Stimulated activated naive CD8-positive, alpha-beta T cell treated with anti-CD3 and anti-CD28 coated beads, Interleukin-15, amount 100 ng/mL, for 72 hours (primary cell): ENCODE measurements at places on chromosomes 4 and X.

DNA sequence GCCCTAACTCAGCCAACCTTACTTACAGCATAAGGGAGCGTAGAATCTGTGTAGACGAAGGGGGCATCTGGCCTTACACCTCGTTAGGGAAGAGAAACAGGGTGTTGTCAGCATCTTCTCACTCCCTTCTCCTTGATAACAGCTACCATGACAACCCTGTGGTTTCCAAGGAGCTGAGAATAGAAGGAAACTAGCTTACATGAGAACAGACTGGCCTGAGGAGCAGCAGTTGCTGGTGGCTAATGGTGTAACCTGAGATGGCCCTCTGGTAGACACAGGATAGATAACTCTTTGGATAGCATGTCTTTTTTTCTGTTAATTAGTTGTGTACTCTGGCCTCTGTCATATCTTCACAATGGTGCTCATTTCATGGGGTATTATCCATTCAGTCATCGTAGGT, 14.6 kb downstream of the PLP1 start:
- no peak for DNase-seq

- no peak for DNase-seq
Observed at GRCh38 chr4:96916711-96917110, 1076.8 kb downstream of the PDHA2 start.

DNA sequence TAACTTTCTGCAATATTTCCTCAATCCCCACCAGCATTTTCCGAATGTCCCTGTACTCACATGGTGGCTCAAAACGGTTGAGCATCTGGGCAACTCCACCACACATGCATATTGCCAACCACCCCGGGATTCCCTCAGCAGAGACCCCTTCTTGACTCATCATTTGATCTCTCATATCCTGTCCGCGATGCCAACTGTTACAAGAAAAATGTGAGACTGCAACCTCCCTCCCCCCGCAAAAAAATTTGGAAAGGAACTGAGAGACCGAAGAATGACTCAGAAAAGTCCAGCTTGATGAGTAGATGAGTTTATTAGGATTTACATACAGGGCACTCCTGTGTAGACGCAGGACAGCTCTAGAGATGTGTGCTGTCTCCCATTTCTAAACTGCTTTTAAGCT, 561.4 kb downstream of the ZIC3 start:
- DNase-seq, result no peak

- no peak for DNase-seq
Observed at GRCh38 chrX:72040506-72040905, 91.2 kb downstream of the RTL5 start.

DNA sequence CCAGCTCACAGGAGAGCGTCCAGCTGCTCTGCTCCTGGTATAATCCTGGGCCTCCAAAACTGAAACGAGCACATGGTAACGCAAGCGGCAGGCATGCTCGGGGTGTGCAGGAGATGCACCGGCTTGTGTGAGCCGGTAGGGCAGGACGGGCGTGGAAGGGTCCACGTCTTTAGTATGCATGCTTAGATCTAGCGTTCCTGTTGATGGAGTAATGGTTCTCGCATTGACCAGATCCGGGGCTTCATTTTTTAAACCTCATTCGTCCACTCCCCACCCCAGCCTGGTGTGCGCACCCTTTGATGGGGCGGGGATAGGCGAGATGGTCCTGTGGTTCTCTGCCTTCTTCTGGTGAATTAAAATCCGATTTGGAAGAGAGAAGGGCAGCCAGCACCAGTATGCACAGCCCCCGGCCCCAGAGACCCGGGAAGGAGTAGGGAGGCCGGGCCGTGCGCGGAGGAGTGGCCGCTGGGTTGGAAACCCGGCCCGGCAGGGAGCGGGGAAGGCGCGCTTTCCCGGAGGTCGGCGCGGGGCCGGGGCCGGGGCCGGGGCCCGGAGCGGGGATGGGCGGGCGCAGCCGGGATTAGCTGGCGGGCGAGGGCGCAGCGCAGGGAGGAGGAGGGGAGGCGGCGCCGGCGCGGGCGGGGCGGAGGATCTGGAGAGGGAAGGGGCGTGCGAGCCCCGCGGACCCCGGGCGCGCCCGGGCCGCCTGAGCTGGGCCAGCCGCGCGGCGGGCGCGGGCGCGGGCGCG, 39.9 kb downstream of the FAM149A start:
- no peak for DNase-seq

- DNase-seq, result no peak
Observed at GRCh38 chrX:103503853-103504207, 15.5 kb downstream of the RAB40A start.

DNA sequence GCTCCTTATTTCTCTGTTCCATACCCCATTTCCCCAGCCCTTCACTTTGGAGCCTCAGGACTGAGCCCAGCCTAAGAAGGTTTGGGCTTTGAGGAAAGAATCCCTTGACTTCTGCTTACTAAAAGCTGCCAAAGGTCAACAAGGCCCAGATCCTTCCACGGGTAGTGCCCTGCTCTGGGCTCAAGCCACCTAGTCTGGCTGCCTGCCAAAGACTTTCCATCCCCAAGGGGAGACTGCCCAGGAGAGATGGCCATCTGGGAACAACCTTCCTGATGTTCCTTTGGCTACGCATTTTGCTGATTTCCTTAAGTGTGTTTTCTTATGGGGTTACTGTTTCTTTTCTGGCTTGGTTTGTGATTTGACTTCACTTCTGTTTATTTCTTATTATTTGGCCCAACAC, 49.8 kb upstream of the NDP start:
- DNase-seq, result no peak

GRCh38 chr4:155339588-155339987, 37.2 kb downstream of the MAP9 start:
- DNase-seq, result no peak

DNA sequence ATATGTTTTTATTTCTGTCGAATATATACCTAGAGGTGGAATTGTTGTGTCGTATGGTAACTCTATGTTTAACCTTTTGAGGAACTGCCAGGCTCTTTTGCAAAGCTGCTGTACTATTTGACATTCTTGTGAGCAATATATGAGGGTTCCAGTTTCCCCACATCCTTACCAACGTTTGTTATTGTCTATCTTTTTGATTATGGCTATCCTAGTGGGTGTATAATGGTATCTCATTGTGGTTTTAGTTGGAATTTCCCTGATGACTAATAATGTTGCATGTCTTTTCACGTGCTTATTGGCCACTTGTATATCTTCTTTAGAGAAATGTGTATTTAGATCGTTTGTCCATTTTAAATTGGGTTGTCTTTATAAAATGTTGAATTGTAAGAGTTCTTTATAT, 24.5 kb downstream of the REPS2 start:
- no peak for DNase-seq

DNA sequence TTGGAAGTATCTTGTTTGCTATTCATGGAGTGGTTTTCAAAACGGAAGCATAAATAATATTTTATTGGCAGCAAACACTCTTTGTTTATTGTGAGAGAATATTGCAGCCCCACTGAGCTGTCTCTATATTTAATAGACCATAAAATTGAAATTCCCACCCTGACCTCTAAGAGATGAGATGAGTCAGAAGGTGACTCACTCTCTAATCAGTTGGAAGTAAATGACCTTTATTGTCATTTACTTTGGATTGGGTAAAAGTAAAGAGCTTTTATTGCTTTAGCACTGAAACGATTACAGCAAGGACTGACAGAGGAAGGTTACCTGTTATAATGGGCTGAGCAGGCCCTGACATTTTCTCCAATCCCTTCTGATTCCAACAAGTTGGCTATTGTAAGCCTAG, 55.0 kb downstream of the SYTL5 start:
- no peak for DNase-seq

DNA sequence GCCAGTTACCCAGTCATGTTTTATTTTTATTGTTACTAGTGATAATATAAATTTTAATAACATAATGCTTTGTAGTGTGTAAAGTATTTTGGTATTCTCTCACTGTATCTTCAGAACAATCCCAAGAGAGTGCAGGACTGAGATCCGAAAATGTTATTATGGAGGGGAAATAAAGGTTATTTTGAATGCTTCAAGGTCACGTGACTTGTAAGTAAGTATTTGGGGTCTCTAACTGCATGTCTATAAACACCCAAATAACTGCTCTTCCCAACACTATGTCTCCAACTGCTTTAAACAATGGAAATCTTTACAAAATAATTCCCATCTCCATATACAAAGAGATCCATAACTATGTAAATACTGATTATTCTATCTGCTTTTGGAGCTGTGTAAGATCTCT, 302.2 kb downstream of the LDB2 start:
- no peak for DNase-seq

DNA sequence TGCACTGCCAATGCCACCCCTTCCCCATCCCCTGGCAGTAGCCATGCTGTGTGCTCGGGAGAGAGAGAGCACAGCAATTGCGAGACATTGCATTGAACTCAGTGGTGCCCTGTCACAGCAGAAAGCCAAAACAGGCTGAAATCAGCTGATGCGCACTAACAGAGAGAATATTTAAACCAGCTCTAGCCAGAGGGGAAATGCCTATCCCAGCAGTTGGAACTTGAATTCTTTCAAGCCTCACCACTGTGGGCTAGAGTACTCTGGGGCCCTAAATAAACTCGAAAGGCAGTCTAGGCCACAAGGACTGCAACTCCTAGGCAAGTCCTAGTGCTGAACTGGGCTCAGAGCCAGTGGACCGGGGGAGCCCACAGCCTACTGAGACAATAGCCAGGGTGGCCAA, 17.7 kb upstream of the RP2 start:
- DNase-seq, result no peak

DNA sequence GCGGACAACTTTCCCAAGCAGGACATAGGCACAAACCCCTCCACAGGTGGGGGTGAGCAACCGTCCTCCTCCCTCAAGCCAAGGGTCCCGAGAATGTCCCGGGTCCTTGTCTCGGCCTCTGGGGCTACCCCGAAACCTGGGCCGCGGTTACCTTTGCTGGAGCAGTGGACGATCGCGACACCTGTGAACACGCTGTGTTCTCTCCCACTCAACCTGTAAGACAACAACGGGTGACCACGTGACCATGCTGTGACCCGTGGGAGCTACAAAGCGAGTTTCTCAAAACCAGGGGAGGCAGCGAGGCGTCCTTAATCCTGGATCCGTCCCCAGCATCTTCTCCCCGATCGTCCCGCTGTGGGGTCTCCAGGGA, 17.9 kb downstream of the ASMTL start:
- no peak for DNase-seq

DNA sequence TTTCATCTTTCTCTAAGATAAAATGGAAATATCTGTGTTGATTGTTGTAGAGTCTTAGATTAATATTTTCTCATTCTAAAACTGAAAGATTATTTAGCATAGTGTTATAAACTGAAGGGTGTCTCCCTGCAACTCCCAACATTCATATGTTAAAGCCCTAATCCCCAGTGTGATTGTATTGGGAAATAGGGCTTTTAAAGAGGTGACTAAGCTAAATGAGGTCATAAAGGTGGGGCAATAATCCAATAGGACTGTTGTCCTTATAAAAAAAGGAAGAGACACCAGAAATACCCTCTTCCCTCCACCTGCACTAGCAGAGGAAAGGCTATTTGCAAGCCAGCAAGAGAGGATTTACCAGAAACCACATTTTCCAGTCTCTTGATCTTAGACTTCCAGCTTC, 1626.4 kb downstream of the C4orf33 start:
- DNase-seq, result no peak

DNA sequence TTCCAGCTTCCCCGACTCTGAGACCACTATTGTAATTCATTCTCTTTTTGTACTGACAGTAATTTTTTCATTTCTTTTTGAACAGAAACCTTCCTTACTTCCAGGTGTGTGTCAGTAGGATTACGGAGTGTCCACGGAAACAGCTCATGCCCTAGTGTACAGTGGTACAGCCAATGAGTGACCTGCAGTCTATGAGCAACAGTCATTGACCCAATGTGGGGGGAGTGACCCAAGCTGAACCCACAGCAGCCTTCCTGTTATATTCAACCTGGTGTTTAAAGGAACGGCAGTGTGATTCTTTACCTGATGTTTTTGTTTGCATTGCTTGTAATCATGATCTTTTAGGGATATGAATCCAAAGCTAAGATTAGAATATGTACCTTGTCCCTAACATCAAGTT, 1.2 kb downstream of the H2BW2 start:
- no peak for DNase-seq

- DNase-seq, result peak; percentile 23
Observed at GRCh38 chrX:129980001-129980401, 2.4 kb upstream of the BCORL1 start.

GRCh38 chrX:37726346-37726745, 40.8 kb downstream of the XK start:
- DNase-seq, result no peak

DNA sequence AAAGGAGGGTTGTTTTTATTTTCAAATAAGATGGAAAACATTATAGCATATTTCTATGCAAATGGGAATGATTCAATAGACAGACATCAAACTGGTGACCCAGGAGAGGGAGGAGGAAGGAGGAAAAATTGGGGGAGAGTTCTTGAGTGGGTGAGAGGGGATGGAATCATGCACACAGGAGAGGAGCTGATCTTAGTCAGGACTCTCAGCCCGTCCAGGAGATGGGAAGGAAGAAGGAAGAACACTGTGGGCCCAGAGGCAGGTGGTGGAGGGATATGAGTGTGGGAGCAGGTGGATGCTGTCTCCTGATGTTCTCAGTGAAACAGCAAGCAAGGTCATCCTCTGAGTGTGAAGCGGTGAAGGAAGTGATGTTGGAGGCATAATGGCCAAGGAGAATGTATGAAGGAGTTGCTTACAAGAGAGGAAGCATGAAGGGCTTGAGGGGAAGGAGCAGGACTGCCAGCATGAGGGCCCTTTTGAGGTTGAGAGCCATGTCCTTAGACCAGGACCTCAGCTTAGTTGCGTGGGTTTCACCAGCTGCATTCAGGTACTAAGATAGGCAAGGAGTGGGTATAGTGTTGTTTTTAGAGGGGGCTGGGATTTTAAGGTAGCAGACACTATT, 161.7 kb upstream of the NAP1L5 start:
- DNase-seq, result no peak

DNA sequence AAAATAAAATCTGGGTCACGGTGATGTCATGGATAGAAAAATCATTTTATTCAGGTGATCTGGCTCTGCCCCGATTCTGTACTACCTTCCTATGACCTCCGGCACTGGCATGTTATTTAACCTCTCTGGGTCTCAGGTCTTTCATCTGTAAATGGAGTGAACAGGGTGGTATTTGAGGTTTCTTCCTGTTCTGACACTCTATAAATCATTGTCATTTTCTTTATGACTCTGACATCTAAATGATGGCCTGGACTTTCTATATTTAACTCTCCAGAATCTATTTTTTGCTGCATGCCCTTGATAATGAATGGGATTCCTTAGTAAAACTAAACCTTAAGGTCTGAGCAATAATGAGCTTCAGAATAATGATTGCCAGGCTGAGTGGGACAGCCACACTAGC, 422.0 kb upstream of the CNKSR2 start:
- DNase-seq, result no peak

GRCh38 chr4:142778900-142779299, 67.2 kb downstream of the INPP4B start:
- DNase-seq, result no peak

GRCh38 chrX:14267216-14267615, 237.5 kb upstream of the GEMIN8 start:
- no peak for DNase-seq

GRCh38 chr4:145583191-145584055, 35.8 kb upstream of the MMAA start:
- DNase-seq, result no peak

- no peak for DNase-seq
Observed at GRCh38 chr4:145308598-145308997, 128.2 kb upstream of the OTUD4 start.
